HFFc6 (cell line): ENCODE measurements at places on chromosomes 16 and 17. TPM values are rescaled to one million over a fixed set of nuclear protein-coding genes. Genes with fewer than 3 reads are reported as not detected.

DNA sequence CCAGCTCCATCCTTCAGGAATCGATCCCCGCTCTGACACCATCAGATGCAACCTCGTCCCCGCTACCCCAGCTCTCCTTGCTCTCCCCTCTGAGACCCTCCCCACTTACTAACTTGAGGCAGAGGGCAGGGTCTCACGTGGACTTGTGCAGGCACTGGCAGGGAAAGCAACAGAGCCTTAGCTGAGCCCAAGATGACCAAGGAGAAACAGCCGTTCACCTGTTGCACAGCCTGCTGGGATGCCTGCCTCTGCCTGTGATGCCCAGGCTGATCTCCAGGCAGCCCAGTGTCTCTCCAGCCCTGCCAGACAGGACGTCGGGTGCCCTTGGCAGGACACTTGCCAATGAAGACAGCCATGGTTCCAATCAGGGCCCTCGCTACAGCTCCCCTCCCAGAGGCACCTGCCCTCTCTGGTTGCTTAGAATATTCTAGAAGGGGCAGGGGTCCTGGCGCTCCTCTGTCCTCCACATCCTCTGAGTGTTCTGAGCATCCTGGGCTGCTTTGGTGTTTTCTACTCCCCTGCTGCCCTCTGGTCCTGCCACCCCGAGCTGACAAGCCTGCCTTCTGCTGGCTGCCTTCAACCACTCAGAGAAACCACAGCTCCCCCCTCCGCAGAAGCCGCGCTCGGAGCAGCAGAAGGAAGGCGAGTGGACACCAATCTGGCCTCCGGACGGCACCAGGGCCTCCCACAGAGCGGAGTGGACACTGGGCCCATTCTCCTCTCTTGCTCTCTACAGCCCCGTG is 6.7 kb downstream of the CEP295NL start:
- H3K27me3 ChIP-seq, result peaks cover 1% of the 10 kb centered on the region
- no peak for DNase-seq
- peaks cover 18% of the 10 kb centered on the region for H3K36me3 ChIP-seq
- peaks cover 14% of the 10 kb centered on the region; the same call in 1 of the 2 replicates for H3K4me1 ChIP-seq

- peaks cover 60% of the 10 kb centered on the region for H3K4me1 ChIP-seq
- DNase-seq, result no peak
- H3K27me3 ChIP-seq, result no peaks in the 10 kb centered on the region; the same call in 1 of the 2 replicates
- peak overlapping the region; percentile 78 for H3K27ac ChIP-seq
Observed at GRCh38 chr17:21214777-21215541, 998 bp upstream of the TMEM11 start.

DNA sequence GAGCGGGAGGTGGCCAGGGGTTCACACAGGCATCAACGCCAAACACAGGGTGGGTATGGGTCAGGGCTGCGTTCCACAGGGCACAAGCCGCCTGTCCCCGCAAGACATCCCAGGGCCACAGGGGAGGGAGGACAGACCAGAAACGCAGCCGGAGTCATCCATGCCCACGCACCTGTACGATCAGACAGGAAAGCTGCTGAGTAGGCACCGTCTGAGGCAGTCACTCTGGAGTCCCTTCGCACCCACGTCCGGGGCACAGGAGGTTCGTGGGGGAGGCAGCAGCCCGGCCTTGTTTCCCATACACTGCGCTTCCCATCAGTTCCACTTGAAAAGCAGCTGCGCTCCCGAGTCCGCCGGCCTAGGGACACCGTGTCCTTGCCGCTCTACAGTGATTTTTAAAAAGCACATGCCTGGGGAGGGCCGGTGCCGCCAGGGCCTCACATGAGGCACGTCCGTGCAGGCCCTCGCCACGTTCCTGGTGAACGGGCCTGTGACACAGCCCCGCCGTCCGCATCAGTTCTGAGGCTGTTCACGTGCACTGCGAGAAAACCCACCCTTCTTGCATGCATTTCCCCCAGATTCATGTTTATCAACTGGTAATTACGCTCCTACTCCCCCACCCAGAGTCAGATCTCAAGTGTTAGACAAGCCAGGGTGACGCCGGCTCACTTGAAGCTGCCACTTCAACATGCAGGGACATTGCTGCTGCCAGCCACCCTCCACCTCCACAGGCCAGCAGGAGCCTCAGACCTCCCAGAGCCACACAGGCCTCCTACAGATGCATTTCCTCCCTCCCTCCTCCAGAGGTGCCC is 34.8 kb downstream of the WDR45B start:
- peaks cover 29% of the 10 kb centered on the region for H3K36me3 ChIP-seq
- no peak overlapping the region for H3K4me3 ChIP-seq
- H3K27ac ChIP-seq, result no peak overlapping the region
- H3K27me3 ChIP-seq, result peaks cover 2% of the 10 kb centered on the region
- no peaks in the 10 kb centered on the region; the same call in 1 of the 2 replicates for H3K4me1 ChIP-seq

- H3K36me3 ChIP-seq, result no peaks in the 10 kb centered on the region
- H3K27me3 ChIP-seq, result peaks cover 9% of the 10 kb centered on the region
- H3K4me1 ChIP-seq, result no peaks in the 10 kb centered on the region
- H3K4me3 ChIP-seq, result no peak overlapping the region
- H3K27ac ChIP-seq, result no peak overlapping the region
Observed at GRCh38 chr17:68606451-68607307, 5.5 kb upstream of the FAM20A start.

The HP gene
- total RNA-seq, result not detected in 2 replicates

GRCh38 chr16:81035975-81036750 is 521 bp downstream of the ATMIN start:
- peaks cover 2% of the 10 kb centered on the region for H3K27me3 ChIP-seq
- peak overlapping the region; percentile 73 for H3K27ac ChIP-seq
- H3K4me3 ChIP-seq, result peak overlapping the region; percentile 94

DNA sequence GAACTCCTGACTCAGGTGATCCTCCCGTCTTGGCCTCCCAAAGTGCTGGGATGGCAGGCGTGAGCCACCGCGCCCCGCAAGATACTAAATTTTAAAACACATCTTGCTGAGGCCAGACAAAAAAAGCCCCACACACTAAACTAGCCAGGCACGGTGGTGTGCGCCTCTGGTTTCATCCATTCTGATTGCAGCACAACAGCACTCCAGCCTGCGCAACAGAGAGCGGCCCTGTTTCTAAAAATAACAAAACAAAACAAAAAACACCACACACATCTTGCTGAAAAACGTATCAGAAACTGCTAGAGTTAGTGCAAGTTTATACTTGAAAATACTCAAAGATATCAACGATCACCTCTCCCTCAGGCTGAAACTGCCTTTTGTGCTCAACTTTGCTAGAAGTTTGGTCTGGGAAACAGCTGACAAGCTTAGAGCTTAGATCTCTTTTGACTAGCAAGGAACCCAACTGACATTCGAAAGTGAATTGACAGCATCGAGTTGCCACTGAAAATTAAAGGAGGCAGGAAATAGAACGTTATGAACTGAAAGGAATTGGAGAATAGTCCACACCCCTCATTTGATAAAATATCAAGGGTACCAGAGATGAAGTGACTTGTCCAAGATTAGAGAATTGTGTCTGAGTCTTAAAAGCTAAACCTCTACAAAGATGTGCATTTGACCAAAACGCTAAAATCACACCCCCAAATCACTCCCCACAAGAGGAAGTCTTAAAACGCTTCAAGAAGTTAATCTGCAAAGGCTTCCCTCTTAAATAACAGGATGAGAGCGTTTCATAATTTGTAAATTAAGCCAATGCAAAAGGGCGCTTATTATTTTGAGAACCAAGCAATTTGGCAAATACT is 908 bp downstream of the COG4 start:
- H3K27me3 ChIP-seq, result peaks cover 10% of the 10 kb centered on the region
- peaks cover 47% of the 10 kb centered on the region for H3K36me3 ChIP-seq
- peak overlapping the region; percentile 96 for H3K27ac ChIP-seq
- H3K4me3 ChIP-seq, result peak overlapping the region; percentile 96

DNA sequence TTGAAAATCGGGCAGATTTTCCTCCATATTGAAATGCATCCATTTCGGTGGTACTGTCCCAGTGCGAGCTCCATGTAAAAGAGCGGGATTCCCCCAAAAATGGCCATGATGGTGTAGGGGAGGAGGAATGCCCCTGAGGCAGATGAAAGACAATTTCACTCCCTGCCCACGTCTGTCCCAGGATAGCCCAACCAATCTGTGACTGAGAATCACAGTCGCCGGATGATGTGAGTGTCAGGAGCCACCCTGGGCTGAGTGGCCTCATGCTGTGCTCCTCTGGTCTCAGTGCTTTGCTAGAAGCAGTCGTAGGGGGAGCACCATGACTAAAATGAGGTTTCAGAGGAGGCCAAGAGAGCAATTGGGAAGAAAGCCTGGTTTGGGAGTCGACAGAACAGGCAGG is 16.7 kb downstream of the SLC6A4 start:
- H3K4me3 ChIP-seq, result no peak overlapping the region
- H3K27ac ChIP-seq, result no peak overlapping the region
- no peak for DNase-seq

DNA sequence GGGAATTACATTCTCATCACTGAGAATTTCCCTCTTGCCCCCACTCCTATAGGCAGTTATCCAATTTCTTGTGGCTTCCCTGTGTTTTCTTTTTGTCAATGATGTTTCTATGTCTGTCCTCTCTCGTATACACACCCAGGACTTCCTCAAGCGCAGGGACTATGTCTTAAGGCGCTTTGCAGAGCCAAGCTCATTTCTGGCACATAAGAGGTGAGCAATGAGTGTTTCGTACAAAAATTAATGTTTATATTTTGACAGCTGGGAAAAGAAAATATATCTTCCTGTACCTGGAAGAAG is 947 bp downstream of the DDX42 start:
- H3K27ac ChIP-seq, result peak overlapping the region; percentile 99
- peaks cover 47% of the 10 kb centered on the region for H3K36me3 ChIP-seq
- peak overlapping the region; percentile 97 for H3K4me3 ChIP-seq
- no peak for DNase-seq

GRCh38 chr16:4894276-4895150 is 42.4 kb downstream of the PPL start:
- H3K4me3 ChIP-seq, result no peak overlapping the region
- no peak for DNase-seq
- H3K27ac ChIP-seq, result no peak overlapping the region
- peaks cover 5% of the 10 kb centered on the region; the same call in 1 of the 2 replicates for H3K36me3 ChIP-seq

- H3K36me3 ChIP-seq, result peaks cover 10% of the 10 kb centered on the region; the same call in 1 of the 2 replicates
- H3K4me1 ChIP-seq, result peaks cover 6% of the 10 kb centered on the region; the same call in 1 of the 2 replicates
- peaks cover 6% of the 10 kb centered on the region for H3K27me3 ChIP-seq
- no peak overlapping the region for H3K27ac ChIP-seq
- H3K4me3 ChIP-seq, result no peak overlapping the region
Observed at GRCh38 chr17:44924107-44924544, 8.8 kb upstream of the GFAP start.
